Activated naive CD4-positive, alpha-beta T cell treated with anti-CD3 and anti-CD28 coated beads, Interleukin-2, amount 10 ng/mL, durations not matched to agents 7 days and 5 days (primary cell): ENCODE measurements at places on chromosomes 5 and 9.

GRCh38 chr5:142109331-142110045, 909 bp downstream of the NDFIP1 start:
- peak; percentile 77 for DNase-seq

GRCh38 chr9:6758498-6759184, 868 bp downstream of the KDM4C start:
- DNase-seq = peak; percentile 71

DNA sequence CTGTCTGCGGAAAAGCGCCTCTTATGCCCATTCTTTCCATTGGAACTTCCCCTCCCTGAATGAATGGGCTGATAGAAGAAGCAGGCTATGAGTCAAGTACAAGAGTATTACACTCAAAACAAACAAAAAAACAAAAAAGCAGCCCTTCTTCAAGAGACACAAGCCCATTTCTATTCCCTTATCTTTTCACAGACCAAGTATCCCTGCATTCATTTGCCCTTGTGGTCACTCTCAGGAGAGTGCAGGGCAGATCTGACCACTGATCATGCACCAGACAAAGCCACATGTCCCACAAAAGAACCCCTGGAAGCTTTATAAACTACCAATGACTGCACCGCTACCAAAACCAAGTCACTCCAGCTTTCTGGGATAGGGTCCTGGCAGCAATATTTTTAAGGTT, 262.5 kb upstream of the TAS2R1 start:
- DNase-seq = no peak

GRCh38 chr5:80960531-80961375, 590 bp downstream of the RASGRF2 start:
- DNase-seq = peak; percentile 59

DNA sequence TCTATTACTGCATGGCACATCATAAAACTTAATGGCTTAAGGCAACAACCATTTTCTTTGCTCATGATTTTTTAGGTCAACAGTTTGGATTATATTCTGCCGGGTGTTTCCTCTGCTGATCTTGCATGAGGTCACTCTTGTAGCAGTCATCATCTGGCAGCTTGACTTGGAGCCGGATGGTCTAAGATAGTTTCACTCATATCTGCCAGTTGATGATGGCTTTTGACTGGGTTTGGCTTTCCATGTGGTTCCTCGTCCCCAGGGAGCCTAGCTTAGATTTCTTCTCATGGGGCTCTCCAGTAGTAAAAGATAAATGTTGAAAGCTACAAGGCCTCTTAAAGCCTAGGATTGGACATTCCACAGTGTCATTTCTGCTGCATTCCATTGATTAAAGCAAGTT, 27.4 kb downstream of the LNPEP start:
- DNase-seq = peak; percentile 37

- no peak for DNase-seq
Measured at GRCh38 chr9:115039516-115040120, 78.3 kb downstream of the TNC start.

- DNase-seq = no peak
Measured at GRCh38 chr5:45694971-45695803, 993 bp downstream of the HCN1 start.

- peak; percentile 15 for DNase-seq
Measured at GRCh38 chr9:114289571-114290481, 33.1 kb upstream of the ORM1 start.

- no peak for DNase-seq
Measured at GRCh38 chr5:94920570-94920969, 302.1 kb downstream of the SLF1 start.

DNA sequence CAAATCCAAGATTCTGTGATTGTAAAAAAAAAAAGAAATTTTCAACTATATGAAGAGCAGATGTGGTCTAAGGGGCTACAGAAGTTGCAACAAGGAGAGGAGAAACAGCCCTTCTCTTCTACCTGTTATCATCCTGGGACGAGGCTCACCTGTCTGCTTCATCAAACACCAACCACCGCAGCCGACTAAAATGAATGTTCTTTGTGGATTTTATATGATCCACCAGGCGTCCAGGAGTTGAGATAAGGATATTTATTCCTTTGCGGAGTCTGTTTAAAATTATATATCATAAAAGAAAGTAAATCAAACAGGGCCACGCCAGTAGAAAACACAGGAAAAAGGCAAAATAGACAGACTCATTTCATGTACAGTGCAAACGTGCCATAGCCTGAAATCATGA, 21.5 kb downstream of the DDX31 start:
- no peak for DNase-seq

DNA sequence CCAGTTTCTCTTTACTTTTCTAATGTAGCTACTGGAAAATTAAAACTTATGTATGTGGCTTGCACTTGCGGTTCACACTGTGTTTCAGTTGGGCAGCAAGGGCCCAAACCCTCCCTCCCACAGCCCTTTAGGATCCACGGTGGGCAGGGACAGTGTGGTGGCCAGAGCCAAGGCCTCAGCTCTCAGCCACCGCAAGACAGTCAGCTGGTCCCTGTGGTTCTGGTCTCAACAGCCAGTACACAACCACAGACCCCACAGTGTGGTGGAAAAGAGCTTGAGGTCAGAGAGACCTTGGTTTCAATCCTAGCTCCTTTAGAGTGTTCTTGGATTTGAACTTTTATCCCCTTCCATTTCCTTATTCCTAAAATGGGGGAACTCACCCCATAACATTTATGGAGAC, 153.0 kb upstream of the SMIM23 start:
- DNase-seq = no peak

- DNase-seq = no peak
Measured at GRCh38 chr5:127801751-127802476, 98.7 kb downstream of the CCDC192 start.

GRCh38 chr9:2602704-2603116, 18.9 kb upstream of the VLDLR start:
- DNase-seq = no peak

GRCh38 chr5:79330071-79330470, 94.1 kb downstream of the JMY start:
- no peak for DNase-seq

DNA sequence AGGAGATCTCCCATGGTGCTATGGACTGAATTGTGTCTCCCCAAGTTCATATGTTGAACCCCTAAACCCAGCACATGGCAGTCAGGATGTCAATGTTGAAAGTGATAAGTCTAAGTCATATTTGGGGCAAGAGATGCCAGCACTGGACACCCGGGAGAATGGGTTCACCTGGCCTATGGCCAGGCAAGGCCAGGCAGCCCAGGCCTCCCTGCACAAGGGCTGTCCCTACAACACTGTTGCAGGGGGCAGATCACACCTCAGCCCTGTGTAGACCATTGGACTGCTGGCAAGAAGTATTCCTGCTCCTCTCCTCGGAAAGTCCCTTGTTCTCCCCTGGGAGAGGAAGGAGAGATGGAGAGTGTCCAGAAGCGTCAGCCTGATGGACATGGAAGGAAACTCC, 240.5 kb downstream of the GADD45G start:
- DNase-seq = no peak

DNA sequence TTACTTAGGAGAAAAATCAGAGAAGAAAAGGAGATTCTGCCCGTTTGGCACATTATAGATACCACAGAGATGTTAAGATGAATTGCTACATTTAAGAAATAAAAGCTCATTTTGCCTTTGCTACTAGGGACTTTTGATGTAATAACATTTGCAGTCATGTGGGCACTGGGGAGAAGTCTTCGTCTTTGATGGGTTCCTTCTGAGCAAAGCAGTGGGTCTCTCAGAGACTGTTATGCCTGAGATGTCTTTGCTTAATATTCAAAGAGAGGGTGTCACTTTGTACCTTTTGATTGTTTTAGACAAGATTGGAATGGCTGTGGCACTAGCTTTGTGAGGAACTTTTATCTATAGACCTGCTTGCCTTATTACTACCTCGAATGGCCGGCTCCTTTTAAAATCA, 25.0 kb downstream of the SLC25A25 start:
- no peak for DNase-seq

DNA sequence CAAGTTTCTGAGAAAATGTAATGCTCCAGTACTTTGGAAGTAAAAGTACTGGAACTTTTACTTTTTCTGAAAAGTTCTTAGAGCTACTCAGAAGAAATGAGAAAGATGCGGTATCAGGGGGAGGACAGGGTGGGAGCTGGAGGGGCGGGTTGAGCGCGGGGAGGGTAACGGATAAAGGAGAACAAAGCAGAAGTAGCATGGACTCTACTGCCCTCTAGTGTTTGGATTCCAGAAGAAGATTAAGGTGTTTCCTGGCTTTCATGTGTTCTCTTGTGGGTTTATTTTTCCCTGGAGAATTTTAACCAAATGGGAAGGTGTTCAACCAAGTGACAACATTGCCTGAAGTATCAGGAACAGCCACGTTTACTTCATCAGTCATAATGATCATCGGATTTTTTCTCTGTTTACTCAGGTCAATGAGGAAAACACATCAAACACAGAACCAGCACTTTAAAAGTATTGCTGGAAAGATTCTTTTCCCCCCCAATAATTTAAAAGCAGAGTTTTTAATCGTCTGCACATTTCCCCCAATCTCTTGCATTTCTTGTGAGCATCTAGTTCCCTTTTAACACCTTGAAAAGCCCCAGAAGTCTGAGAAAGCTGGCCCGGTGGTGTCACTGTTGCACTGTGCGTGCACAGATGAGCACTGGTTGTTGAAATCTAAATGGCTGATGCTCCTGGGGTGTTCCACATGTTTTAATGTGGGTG, 190.6 kb downstream of the MPDZ start:
- DNase-seq = no peak

GRCh38 chr9:106929471-106930177, 66.7 kb downstream of the ZNF462 start:
- no peak for DNase-seq

GRCh38 chr5:76472335-76473008, 69.4 kb downstream of the IQGAP2 start:
- no peak for DNase-seq
